ENCODE measurements at places on chromosomes 3 and 15.

DNA sequence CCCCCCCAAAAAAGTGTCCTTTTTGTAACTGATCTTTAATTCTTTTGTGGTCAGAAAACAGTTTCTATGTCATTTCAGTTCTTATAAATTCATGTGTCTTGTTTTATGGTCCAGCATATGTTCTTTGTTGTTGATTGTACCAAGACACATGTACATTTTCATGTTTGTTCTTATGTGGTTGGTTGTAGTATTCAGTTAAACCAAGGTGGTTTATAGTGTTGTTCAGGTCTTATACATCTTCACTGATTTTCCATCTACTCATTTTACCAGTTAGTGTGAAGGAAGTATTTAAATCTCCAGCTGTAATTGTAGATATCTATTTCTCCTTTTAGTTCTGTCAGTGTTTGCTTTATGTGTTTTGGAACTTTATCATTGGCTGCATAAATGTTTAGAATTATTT lies 24.0 kb downstream of the MEF2A start:
- no peak for DNase-seq

GRCh38 chr3:39467394-39468107 lies at the start of gene MOBP:
Gene MOBP (plus strand): TSS chr3:39467680. CDS start chr3:39502070, 34,390 bp downstream.
- DNase-seq: no peak

DNA sequence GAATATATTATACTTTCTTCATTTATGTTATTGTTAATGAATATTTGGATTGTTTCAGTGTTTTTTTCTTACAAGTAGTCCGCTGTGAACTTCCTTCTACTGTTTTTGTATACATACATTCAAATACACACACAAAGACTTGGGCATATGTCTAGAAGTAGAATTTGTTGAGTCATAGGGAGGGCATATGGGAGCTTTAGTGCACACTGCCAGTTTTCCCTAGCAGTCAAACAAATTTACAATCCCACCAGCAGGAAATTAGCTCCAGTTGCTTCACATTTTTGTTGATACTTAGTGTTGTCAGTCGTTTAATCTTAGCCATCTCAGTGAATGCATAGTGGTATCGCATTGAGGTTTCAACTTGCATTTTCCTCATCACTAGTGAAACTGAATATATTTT lies 492.3 kb downstream of the DIPK2A start:
- DNase-seq: no peak

DNA sequence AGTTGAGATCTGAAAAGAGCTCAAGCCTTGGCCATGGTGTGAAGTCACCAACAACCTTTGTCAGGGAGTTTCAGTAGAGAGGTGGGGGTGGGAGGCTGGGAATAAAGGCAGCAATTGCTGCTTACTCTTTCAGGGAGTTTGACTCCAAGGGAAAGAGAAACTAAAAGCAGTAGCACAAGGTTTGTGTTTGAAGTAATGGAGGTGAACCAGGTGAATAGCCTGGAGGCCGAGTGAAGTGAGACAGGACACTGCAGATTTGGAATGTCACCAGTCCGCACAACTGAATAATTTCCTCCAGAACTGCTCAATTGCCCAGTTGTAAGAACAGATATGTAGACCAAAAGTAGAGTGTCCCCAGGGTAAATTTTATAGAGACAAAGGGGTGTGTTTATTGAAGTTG lies 44.1 kb downstream of the CD86 start:
- DNase-seq: no peak

DNA sequence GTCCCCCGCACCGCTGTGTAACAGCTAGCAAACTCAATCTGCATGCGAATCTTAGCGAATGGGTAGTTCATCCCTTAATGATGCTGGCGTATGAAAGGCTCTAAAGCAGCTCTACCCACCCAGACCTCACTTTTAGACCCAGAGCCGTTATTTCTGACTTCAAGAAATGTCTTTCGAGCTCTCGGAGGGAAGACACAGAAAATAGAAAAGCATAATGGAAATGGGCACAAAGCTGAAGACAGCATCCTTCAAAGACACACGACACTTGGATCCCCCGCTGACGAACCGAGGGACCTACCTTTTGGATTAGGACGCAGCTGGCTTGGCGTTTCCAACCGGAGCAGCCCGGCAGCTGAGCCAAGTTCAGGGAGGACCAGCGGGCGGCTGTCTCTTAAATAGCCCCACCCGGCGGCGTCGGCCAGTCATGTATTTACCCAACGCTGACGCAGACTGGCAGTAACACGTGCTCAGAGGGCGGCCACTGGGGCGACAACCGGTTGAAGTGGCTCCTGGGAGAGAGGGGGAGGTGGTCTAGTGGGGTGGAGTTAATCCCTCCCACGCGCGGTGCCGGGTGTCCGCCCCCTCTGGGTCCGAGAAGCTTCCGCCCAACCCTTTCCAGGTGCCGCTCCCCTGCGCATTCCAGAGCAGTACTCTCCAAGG lies 1.5 kb downstream of the CCK start:
- no peak for DNase-seq

- no peak for DNase-seq
Measured at GRCh38 chr15:63970621-63971426, 75.5 kb downstream of the DAPK2 start.

- DNase-seq: peak; percentile 55
Measured at GRCh38 chr3:150146991-150147761, 176.5 kb upstream of the PFN2 start.

- DNase-seq: no peak
Measured at GRCh38 chr15:83767741-83768140, 113.8 kb downstream of the ADAMTSL3 start.

DNA sequence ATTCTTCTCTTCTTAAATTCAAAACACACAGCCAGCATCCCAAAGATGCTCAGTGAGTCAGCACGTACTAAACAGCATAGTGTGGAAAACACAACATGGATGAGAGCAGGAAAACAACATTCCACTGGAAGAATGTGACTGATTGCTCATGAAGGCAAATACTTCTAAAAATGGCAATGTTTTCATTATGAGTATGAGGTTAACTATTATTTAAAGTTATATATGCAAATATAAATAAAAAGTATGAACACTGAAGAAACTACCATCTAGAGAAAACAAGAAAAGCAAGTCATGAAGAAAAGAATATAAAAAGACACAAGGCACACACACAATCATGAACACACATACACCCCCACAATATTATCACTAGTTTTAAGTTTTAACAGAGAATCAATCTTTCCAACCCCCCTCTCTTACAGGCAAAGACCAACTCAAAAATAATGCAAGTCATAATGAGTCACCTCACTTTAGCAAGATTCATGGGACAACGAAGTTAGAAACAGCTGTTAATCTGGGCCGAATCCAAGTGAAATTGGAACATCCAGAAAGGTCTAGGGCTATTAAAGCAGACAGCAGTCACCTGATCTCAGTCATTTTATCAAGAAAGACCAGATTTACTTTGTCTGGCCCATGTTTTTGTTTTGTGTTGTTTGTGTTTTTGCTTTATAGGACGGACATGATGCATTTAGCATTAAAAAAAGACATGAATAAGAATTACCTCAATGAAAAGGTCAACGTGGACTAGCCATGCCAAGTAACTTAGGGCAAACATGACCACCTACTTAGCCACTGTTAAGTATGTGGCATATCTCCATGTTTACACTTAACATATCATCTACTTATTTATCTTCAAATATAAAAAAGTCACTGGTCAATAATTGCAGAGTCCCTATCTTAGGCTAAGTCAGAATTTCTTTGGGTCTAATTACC lies 18.1 kb downstream of the GBE1 start:
- DNase-seq: peak; percentile 51

DNA sequence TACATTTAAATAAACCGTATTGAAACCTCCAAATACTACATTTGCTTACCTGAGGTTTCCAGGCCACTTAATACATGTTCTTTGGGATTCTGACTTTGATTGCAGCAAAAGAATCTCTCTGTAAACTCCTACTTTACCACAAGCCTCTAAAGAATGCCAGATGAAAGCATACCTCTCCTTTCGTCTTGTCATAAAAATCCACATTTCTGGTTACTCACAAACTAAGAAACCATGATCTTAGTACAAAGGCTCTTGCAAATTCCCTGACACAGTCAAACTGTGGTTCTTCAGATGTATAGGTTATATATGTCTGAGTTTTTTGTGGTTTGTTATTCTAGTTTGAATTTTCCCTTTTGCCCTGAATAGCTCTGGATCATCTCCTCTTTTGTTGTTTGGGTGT lies 188.4 kb downstream of the RAP2B start:
- DNase-seq: peak; percentile 11

GRCh38 chr3:86929046-86929445 lies 61.9 kb downstream of the VGLL3 start:
- DNase-seq: no peak

GRCh38 chr15:79315623-79316328 lies 4.9 kb downstream of the TMED3 start:
- no peak for DNase-seq

GRCh38 chr3:34202975-34203374 lies 404.5 kb downstream of the PDCD6IP start:
- DNase-seq: no peak

Measured in hepatic stellate cell (primary cell).